ENCODE measurements at places on chromosomes 12 and 14.

GRCh38 chr14:61334197-61334701 lies 12.9 kb downstream of the PRKCH start:
- no peak for DNase-seq

GRCh38 chr14:93741556-93742230 lies 46.6 kb downstream of the PRIMA1 start:
- no peak for DNase-seq

DNA sequence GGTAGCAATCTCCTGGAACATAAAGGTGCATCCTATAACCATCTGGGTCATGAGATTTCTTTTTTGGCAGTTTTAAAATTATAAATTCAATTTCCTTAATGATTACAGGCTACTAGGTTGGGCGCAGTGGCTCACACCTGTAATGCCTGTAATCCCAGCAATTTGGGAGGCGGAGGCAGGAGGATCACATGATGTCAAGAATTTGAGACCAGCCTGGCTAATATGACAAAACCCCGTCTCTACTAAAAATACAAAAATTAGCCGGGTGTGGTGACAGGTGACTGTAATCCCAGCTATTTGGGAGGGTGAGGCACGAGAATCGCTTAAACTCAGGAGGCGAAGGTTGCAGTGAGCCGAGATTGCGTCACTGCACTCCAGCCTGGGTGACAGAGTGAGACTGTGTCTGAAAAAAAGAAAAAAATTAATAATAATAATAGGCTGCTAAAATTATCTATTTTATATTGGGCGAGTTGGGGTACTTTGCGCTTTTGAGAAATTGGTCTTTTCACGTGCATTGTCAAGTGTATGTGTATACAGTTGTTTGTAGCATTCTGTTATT lies 17.2 kb upstream of the ARF6 start:
- DNase-seq = no peak

DNA sequence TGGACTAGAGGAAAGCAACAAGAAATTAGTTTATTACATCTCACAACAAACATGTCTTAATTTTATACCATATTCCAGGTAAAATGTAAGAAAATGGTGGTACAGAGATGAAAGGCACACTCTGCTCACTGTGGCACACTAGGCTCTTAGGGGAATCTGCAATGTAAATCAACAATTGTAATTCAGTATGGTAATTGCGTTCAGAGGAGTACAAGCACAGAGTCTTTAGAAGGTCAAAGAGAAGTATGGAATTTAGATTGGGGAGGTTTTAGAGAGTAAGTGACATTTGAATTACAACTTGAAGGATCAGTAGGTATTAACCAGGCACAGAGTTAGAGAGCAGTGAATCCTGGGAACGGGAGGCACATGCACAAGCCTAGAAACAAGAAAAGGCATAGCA lies 694.0 kb upstream of the USP15 start:
- no peak for DNase-seq
